ENCODE measurements at places on chromosomes 6 and 20.

DNA sequence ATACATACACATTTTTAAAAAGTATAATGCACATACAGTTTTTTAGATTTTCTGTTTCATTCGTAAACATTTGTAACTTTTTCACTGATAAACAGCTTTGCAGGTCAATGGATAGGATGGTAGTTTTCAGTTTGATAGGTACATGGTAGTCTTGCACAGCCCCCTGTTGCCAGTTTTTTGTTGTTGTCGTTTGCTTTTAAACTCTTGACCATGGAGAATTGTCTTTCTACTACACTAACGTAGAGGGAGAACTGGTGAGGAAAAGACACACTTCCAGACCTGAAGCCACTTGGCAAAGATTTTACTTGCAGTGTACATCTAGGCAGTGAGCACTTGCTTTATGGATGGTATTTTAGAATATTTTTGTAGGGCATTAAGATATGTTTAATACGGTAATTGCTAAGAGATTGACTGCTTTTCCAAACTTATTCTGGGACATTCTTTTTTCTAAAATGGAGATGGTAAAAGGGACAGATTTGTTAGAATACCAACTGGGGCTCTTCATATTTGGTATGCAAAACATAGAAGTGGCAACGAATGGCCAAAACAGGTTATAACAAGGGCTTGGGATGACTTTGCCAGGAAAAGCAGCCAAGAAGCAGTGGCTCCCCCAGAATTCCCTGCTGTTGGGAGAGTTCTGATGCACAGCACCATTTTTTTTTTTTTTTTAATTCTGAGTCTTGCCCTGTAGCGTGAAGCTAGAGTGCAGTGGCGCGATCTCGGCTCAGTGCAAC is 1.5 kb downstream of the PYGB start:
- peaks cover 71% of the 10 kb centered on the region for H3K4me1 ChIP-seq
- no peaks in the 10 kb centered on the region for H3K27me3 ChIP-seq
- no peaks in the 10 kb centered on the region for H3K36me3 ChIP-seq
- H3K4me3 ChIP-seq, result peak overlapping the region; percentile 63

- H3K27me3 ChIP-seq, result no peaks in the 10 kb centered on the region
- H3K36me3 ChIP-seq, result no peaks in the 10 kb centered on the region
- H3K4me3 ChIP-seq, result no peak overlapping the region
- no peak for DNase-seq
- H3K27ac ChIP-seq, result no peak overlapping the region
Measured at GRCh38 chr6:132481189-132481588, 31.7 kb downstream of the STX7 start.

DNA sequence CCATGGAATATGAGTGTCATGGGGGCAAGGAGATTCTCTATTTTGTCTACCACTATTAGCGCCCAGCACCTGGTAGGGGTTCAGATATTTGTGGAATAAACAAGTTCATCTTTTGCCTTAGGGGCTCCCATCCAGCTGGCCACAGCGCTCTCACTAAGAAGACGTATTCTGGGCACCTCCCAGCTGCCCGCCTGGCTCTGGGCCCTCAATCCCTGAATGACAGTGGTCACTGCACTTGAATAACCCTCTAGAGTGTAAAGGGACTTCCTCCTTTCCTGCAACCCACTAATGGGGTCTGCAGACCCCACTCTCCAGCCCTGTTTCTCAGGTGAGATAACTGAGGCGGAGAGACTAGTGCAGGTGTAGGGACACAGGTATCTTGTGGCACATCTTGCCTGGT is 36.2 kb downstream of the SNX5 start:
- DNase-seq, result no peak
- no peak overlapping the region for H3K27ac ChIP-seq
- H3K27me3 ChIP-seq, result no peaks in the 10 kb centered on the region
- H3K36me3 ChIP-seq, result no peaks in the 10 kb centered on the region

DNA sequence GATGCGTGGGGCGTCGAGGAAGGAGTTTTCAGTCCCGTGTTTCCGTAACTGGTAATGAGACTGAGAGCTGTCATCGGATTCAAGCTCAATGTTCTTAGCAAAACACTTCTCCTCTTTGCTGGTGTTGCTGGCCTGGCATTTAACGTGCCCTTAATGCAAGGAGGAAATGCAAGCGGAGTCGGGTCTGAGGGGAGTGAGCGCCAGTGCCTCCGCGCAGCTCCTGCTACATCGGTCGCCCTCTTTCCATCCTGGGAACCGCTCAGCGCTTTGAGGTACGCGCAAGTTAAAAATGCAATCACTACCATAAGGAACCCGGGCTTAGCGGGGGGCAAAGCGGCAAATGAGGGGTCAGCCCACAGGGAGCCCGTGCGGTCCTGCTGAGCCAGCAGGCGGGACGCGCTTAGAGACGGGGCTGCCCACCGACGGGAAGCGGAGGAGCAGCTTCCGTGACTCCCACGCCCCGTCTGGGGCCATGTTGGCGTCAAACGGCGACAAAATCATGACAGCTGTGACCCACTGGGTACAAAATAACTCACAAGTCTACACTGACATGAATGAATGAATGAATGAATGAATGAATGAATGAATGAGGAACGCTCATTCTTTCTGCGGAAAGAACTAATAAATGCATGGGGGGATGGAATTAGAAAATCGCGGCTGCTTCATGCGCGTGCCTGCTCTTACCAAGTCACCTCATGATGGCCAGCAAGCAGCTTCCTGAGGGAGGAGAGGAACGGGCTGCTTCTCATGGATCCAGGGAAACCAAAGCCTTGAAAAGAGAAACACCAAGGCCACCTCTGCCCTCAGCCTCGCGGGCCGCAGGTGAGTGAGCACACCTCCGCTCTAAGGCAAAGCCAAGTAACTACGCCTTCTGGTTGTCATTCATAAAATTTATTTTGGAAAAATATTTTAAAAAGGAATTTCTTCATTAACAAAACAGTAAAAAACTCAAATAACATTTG is 9.3 kb downstream of the DLL1 start:
- H3K27ac ChIP-seq, result no peak overlapping the region
- DNase-seq, result no peak
- no peaks in the 10 kb centered on the region for H3K36me3 ChIP-seq
- peaks cover 11% of the 10 kb centered on the region for H3K4me1 ChIP-seq
- H3K4me3 ChIP-seq, result no peak overlapping the region

GRCh38 chr6:107550241-107550840 is 60.4 kb downstream of the SOBP start:
- no peak for DNase-seq
- no peaks in the 10 kb centered on the region for H3K27me3 ChIP-seq
- H3K36me3 ChIP-seq, result no peaks in the 10 kb centered on the region
- H3K4me1 ChIP-seq, result peaks cover 3% of the 10 kb centered on the region

GRCh38 chr6:39835821-39836295 is 43.7 kb downstream of the DAAM2 start:
- H3K4me1 ChIP-seq, result peaks cover 3% of the 10 kb centered on the region
- no peaks in the 10 kb centered on the region for H3K36me3 ChIP-seq
- H3K27ac ChIP-seq, result no peak overlapping the region
- peak; percentile 76 for DNase-seq
- no peaks in the 10 kb centered on the region for H3K27me3 ChIP-seq

DNA sequence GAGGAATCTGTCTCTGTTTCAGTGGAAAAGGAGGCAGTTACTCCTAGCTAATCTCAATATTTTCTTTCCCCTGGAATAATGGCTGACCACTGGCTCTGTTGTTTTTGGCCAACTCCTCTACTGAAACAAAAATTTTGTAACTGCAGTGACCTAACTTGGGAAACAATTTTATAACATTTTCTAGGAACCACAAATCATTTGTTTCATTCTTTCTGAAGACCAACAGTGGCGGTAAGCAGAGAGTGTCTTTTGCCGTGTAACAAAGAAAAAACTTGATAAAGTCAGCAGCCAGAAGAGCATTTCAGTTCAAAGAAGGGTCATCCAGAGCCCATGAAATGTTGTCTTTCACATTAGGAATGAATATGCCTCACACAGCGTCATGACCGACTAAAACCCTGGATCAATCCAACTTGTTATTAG is 11.8 kb upstream of the BFSP1 start:
- no peak for DNase-seq
- H3K36me3 ChIP-seq, result no peaks in the 10 kb centered on the region
- H3K4me3 ChIP-seq, result no peak overlapping the region
- H3K4me1 ChIP-seq, result no peaks in the 10 kb centered on the region

GRCh38 chr20:9377007-9377406 is 137.4 kb upstream of the LAMP5 start:
- H3K4me1 ChIP-seq, result peaks cover 32% of the 10 kb centered on the region
- no peak for DNase-seq
- H3K27ac ChIP-seq, result no peak overlapping the region
- H3K4me3 ChIP-seq, result no peak overlapping the region

DNA sequence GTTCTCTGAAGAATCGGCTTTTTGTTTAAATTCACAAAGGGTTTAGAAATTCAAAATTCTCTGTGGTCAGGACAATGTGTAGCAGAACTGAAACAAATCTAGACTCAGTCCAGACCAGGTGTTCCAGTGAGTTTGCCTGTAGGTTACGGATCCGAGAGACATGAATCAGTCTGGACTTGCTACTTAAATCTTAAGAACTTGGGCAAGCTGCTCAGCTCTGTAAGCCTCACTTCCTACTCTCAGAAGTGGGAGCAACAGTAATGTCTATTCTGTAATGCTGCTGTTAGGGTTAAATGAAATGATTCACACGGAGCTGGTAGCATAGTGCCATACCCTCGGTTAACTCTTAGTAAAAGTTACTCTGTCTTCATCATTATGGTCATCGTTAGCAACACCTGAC is 37.7 kb downstream of the HECA start:
- H3K27me3 ChIP-seq, result no peaks in the 10 kb centered on the region
- DNase-seq, result no peak
- H3K4me1 ChIP-seq, result no peaks in the 10 kb centered on the region

DNA sequence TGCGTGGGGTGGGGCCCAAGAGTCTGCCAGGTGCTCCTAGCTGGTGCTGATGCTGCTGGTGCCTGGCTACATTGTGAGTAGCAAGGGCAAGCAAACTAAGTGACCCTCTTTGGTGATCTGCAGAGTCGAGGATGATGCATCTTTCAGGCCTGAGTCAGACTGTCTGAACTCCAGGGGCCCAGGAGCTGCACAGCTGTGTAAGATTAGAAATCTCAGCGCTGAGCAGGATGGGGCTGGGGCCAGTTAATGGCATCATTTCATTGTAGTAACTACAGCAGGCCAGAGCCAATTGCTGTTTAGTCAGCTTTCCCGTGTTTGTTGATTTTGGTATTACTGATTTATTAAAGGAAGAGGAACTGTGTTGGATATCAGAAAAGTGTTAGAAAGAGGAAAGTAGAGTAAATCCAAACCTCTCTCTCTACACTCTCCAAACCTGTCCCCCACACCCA is 365.2 kb downstream of the PAX1 start:
- H3K27ac ChIP-seq, result no peak overlapping the region
- H3K27me3 ChIP-seq, result no peaks in the 10 kb centered on the region
- H3K4me1 ChIP-seq, result no peaks in the 10 kb centered on the region
- no peak for DNase-seq
- no peak overlapping the region for H3K4me3 ChIP-seq

GRCh38 chr20:62294516-62294915 is 8.3 kb upstream of the ADRM1 start:
- no peaks in the 10 kb centered on the region for H3K27me3 ChIP-seq
- H3K36me3 ChIP-seq, result peaks cover 33% of the 10 kb centered on the region
- no peaks in the 10 kb centered on the region for H3K4me1 ChIP-seq
- H3K27ac ChIP-seq, result no peak overlapping the region
- no peak overlapping the region for H3K4me3 ChIP-seq

DNA sequence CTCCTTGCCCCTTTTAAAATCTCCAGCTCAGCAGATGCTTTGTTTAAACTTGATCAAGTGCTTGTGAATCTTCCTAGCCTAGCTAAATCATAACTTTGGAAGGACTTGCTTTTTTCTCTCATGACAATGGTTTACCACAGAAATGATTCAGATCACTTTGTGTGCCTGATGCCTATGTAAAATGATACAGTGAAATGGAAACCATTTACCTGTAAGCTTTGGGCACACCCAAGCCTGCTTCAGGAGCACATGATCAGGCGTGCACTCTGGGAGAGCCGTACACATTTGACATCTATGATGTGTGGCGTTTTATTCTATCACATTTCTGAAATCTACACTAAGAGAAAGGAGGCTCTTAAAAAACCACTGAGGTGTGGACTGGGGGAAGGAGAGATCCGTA is 41.1 kb downstream of the PTPN1 start:
- H3K36me3 ChIP-seq, result no peaks in the 10 kb centered on the region
- no peak overlapping the region for H3K4me3 ChIP-seq
- no peak for DNase-seq
- H3K27ac ChIP-seq, result no peak overlapping the region
- H3K4me1 ChIP-seq, result peaks cover 5% of the 10 kb centered on the region

- no peaks in the 10 kb centered on the region for H3K36me3 ChIP-seq
- H3K4me3 ChIP-seq, result no peak overlapping the region
- no peaks in the 10 kb centered on the region for H3K4me1 ChIP-seq
- H3K27ac ChIP-seq, result no peak overlapping the region
- H3K27me3 ChIP-seq, result no peaks in the 10 kb centered on the region
Measured at GRCh38 chr6:95596021-95596420, 18.7 kb downstream of the MANEA start.

DNA sequence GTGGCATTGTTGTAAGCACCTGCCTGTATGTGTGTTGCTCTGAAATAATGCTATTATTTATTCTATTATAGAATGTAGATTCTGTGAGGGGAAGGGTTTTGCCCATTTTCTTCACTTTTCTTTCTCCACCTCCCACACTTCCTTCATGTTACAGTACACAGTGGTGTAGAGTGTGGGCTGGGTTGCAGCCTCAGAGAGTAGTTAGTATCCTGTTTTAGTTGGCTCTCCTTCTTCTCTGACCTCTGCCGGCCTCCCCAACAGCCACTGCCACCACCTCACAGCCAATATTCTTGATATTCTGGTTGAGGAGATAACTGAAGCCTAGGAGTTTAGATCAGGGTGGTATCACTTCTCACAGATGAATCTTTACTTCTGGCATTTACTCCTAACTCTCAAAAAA is 143.4 kb downstream of the BCKDHB start:
- H3K4me3 ChIP-seq, result no peak overlapping the region
- H3K36me3 ChIP-seq, result no peaks in the 10 kb centered on the region
- no peak overlapping the region for H3K27ac ChIP-seq
- H3K4me1 ChIP-seq, result peaks cover 26% of the 10 kb centered on the region

- no peaks in the 10 kb centered on the region for H3K27me3 ChIP-seq
- H3K27ac ChIP-seq, result no peak within 1 kb of the TSS
- no peak within 1 kb of the TSS for H3K4me3 ChIP-seq
- H3K36me3 ChIP-seq, result no peaks in the 10 kb centered on the region
Measured at GRCh38 chr6:41039060-41039998, at the start of gene UNC5CL. UNC5CL (minus strand) TSS chr6:41039221; CDS start chr6:41035074, 4,147 bp downstream.

- no peaks in the 10 kb centered on the region for H3K27me3 ChIP-seq
- peak; percentile 20 for DNase-seq
- H3K4me1 ChIP-seq, result no peaks in the 10 kb centered on the region
Measured at GRCh38 chr20:14264869-14265268, 72.5 kb downstream of the FLRT3 start.

- H3K4me3 ChIP-seq, result no peak overlapping the region
- H3K27me3 ChIP-seq, result no peaks in the 10 kb centered on the region
- no peaks in the 10 kb centered on the region for H3K36me3 ChIP-seq
- no peaks in the 10 kb centered on the region for H3K4me1 ChIP-seq
Measured at GRCh38 chr20:31630187-31630790, 7.4 kb upstream of the COX4I2 start.

- H3K27ac ChIP-seq, result no peak overlapping the region
- H3K4me1 ChIP-seq, result no peaks in the 10 kb centered on the region
- H3K27me3 ChIP-seq, result no peaks in the 10 kb centered on the region
- H3K4me3 ChIP-seq, result no peak overlapping the region
Measured at GRCh38 chr6:124873066-124873410, 89.2 kb upstream of the RNF217 start.
